ENCODE measurements at places on chromosomes 6 and 20.

DNA sequence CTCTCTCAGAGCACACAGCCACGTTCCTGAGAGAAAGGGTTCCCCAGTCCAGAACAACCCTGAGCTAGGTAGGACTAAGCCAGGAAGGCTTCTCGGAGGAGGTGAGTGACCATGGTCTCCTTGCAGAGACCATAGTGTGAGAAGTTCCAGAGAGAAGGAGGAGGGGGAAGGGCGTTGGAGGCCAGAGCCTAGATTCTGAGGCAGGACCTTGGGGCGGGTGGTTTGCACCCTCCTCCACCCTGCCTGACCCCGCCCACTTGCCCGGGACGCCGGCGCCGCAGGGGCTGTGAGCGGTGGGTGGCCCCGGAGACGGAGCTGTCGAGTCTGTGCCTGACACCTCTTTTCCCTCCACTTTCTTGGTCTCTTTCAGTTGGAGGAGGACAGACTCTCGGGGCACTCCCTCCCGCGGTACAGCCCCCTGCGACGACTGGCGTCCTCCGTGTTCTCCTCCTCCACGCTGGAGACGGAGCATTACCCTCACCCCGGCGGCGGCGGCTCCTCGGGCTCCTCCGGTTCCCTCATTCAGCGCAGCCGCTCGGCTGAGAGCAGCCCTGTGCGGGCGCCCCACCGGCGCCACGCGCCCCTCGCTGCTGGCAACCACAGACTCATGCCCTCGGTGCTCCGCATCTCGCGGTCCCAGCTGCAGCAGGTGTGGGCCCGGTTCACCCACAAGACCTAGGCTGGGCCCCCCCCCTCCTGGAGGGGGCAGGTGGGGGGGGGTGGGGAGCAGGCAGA, 26.2 kb downstream of the TTBK1 start:
- no peak for DNase-seq

GRCh38 chr6:5095236-5095635, 10.1 kb downstream of the PPP1R3G start:
- no peak for DNase-seq

- no peak for DNase-seq
These were observed 31.9 kb upstream of the ZNF831 start for GRCh38 chr20:59131551-59132285.

DNA sequence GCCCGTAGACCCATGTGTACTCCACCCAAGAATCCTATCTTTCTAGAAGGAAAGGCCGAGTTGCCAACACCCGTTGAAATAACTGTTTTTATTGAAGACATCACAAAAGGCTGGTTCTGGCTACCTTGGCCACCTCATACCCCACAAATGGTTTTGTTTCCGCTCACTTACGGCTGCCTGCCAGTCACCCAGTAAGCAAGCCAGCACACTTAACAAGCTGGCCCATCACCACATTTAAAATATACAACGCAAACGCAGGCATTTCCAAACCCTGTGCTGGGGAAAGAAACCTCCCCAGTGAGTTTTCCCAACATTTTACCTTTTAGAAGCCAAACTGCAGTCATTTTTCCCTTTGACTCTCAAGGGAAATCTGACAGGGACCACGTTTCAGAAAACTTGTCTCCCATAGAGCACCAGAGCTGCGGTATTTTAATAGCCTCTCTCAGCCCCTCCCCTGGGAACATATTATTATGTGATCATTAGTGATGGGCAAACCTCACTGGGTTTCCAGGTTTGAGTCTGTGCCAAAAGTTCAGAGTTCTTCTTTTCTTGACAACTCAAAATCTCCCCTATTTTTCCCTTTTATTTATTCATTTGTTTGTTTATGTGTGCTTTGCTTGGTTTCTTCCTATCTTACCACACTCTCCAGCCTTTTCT, 36.7 kb upstream of the BMP2 start:
- no peak for DNase-seq

GRCh38 chr6:137765059-137765458, 102.0 kb upstream of the TNFAIP3 start:
- no peak for DNase-seq

- no peak for DNase-seq
These were observed 224.9 kb downstream of the IBTK start for GRCh38 chr6:82022614-82023129.

DNA sequence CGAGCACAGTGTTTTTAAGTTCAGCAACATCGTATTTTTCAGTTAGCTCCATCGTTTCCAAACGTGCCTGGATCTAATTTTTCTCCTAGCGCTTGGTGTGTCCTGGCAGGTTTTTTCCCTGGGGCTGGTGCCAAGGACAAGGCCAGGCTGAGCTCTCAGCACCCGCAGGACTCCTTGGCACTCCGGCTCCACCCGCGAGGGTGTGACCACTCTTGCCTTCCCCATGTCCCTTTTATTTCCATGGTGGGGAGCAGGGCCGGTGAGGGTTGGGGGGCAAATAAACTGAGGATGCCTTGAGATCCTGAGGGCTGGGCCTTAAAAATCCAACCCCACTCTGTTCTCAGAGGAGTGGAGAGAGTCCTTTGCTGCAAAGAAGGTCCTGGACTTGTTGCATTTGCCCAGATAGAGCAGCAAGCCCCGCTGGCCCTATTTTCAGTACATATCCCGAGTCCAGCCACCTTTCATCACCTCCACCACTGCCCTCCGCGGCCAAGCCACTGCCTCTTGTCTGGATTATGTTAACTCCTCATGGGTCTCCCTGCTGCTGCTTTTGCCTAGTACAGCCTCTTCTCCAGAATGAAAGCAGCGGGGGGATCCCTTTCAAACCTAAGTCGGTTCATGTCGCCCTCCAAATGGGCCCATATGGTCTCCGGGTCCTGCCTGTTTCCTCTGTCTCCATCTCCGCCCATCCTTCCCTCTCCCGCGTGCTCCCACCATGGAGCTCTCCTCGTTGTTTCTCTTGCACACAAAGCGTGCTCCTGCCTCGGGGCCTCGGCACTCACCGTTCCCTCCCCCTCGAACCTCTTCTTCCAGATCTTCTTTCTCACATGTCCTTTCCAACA, 4.5 kb upstream of the RAB44 start:
- no peak for DNase-seq

DNA sequence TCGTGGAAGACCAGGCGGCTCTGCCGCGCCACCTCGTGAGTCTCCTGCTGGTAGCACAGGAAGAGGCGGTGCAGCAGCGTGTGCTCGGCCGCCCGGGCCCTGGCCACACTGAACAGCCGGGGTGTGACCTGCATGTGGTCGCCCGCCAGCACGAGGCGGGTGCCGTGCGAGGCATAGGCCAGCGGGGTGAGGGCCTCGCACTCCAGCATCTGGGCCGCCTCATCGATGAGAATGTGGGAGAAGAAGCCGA, 7.0 kb downstream of the HELZ2 start:
- no peak for DNase-seq

GRCh38 chr20:61985096-61985495, 80.6 kb downstream of the TAF4 start:
- no peak for DNase-seq

DNA sequence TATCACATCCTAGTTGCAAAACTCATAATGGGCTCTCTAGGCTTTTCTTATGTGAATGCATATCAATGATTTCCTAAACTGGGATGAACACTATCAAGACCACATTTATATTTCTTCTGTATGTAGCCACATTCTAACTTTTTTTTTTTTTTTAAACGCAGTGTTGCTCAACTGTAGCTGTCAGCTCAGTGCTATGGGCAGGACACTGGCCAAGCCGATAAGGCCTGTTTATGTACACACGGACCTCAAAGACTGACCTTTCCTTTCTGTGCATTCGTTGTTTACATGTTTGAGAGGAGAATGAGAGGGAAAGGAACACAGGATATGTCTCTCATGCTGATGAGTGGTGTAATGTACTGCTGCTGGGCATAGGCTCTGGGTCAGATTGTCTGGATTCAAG, 75.1 kb upstream of the B3GAT2 start:
- no peak for DNase-seq

GRCh38 chr6:43082806-43083655, 6.9 kb downstream of the PTK7 start:
- no peak for DNase-seq

- peak; percentile 75 for DNase-seq
These were observed 182.6 kb downstream of the RNGTT start for GRCh38 chr6:88780714-88781389.

DNA sequence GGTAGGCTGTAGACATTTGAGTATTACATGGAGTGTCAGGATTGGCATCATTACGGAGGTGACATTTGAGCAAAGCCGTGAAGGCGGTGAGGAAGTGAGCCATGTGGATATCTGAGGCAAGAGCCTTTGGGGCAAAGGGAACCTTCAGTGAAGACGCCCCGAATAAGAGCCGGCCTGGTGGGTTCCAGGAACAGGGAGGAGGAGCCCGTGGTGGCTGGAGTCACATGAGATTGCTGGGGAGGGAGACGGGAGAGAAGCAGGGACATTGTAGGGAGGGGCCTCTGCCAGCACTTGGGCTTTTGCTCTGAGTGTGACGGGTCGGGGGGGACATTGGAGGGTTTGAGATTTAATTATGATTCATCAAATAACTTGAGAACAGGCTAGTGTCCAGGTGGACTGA, 78.3 kb downstream of the PHACTR3 start:
- no peak for DNase-seq

DNA sequence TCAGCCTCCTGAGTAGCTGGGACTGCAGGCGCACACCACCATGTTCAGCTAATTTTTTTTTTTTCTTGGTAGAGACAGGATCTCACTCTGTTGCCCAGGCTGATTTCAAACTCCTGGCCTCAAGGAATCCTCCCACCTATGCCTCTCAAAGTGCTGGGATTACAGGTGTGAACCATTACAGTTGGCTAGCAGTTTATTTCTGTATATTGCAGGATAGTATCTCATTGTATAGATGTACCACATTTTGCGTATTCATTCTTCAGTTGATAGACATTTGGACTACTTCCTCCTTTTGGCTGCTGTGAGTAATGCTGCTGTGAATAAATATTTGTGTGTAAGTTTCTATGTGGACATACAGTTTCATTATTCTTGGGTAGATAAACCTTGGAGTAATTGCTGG, 32.9 kb downstream of the ASXL1 start:
- DNase-seq: no peak

- no peak for DNase-seq
These were observed 11.4 kb downstream of the COMMD7 start for GRCh38 chr20:32731882-32732266.

GRCh38 chr6:168025831-168026710, 28.6 kb downstream of the KIF25 start:
- no peak for DNase-seq

DNA sequence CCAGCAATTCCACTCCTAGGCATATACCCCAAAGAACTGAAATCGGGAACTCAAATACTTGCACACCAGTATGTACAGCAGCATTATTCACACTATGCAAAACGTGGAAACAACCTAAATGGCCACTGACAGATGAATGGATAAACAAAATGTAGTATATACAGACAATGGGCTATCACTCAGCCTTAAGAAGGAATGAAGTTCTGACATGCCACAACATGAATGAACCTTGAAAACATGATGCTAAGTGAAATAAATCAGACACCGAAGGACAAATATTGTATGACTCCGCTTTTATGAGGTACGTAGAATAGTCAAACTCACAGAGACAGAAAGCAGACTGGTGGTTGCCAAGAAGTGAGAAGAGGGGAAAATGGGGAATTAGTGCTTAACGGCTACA, 59.1 kb upstream of the CCN6 start:
- DNase-seq: no peak

DNA sequence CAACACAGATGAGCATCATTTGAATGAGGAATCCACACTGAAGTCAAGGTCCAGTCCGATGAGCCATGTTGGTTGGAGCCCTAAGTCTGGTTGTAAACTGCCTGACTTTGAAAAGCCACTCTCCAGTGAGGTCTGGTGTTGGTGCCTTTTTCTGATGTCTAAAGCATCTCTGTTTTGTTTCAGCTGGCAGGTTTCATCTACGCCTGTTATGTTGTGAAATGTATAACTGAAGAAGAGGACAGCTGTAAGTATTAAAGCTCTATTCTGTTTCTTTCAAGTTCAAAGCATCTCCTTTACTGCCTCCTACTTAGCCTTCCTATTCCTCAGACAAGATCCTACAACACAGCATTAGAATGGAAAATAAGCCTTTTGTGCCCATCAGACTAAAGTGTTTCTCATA, 171.1 kb upstream of the RNF217 start:
- no peak for DNase-seq

GRCh38 chr6:81977486-81977885, 225.0 kb upstream of the TENT5A start:
- no peak for DNase-seq

GRCh38 chr6:30885481-30885998, 1.2 kb downstream of the DDR1 start:
- DNase-seq: no peak

DNA sequence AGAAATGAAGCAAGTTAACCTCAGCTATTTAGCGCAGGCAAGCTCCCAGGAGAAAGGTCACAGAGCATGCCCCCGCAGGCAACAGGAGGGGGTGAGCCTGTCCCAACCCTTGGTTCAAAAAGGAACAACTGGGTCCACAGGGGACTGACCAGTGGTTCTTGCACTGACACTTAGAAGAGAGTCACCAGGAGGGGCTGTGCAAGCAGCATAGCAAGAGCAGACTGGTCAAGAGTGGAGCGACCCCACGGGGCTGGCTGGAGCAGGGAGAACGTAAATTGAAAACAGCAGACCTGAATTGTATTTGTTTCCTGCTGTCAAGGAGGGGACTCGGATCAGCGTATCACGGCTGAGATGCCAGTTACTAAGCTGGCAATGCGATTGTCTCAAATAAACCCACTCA, 32.8 kb downstream of the GABRR1 start:
- DNase-seq: no peak

DNA sequence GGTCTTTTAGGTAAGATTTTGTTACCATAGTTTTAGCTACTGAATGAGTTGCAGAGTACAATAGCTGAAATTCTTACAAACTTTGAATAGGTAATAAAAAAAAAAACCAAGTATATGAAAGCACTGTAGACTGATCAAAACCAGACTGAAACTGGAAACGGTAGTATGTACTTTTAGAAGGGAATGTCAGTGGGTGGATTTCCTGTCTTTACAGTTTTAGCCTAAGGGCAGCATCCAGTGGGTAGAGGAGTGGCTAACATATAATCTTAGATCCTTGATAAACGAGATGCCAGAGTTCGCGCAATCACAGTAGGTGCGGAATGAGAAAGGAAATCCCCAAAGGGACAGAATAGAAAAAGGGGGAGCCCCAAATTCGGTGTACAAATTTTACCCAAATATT, 385.9 kb upstream of the RUNX2 start:
- DNase-seq: no peak

- DNase-seq: no peak
These were observed 55.2 kb downstream of the KCNQ2 start for GRCh38 chr20:63417097-63417737.

GRCh38 chr6:1542764-1543163, 67.0 kb upstream of the FOXC1 start:
- no peak for DNase-seq

DNA sequence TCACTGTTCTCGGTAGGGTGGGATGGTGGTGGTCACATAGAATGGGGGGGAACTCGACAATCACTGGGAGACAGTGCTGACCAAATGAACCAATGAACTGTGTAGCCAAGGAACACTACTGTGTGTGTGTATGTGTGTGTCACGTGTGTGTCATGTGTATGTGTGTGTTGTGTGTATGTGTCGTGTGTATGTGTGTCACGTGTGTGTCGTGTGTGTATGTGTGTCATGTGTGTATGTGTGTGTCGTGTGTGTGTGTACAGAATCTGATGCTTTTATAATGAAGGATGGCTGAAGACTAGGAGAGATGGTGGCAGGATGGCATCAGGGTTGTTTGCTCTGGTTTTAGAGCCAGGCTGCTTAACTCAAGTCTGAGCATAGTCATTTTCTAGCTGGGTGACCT, 99.1 kb upstream of the DUSP22 start:
- DNase-seq: no peak

GRCh38 chr6:137738931-137739504, 128.0 kb upstream of the TNFAIP3 start:
- DNase-seq: no peak

- DNase-seq: no peak
These were observed 120.5 kb upstream of the ENPP5 start for GRCh38 chr6:46291275-46291633.

All from NCI-H2081 treated with DMSO at 0.1 percent for 48 hours (cell line).